Stimulated activated CD8-positive, alpha-beta memory T cell treated with anti-CD3 and anti-CD28 coated beads, Interleukin-7, amount 100 ng/mL, for 1 hour (primary cell): ENCODE measurements at places on chromosomes 2 and 18.

- no peak for DNase-seq
Measured at GRCh38 chr2:196338440-196338839, 167.1 kb upstream of the STK17B start.

DNA sequence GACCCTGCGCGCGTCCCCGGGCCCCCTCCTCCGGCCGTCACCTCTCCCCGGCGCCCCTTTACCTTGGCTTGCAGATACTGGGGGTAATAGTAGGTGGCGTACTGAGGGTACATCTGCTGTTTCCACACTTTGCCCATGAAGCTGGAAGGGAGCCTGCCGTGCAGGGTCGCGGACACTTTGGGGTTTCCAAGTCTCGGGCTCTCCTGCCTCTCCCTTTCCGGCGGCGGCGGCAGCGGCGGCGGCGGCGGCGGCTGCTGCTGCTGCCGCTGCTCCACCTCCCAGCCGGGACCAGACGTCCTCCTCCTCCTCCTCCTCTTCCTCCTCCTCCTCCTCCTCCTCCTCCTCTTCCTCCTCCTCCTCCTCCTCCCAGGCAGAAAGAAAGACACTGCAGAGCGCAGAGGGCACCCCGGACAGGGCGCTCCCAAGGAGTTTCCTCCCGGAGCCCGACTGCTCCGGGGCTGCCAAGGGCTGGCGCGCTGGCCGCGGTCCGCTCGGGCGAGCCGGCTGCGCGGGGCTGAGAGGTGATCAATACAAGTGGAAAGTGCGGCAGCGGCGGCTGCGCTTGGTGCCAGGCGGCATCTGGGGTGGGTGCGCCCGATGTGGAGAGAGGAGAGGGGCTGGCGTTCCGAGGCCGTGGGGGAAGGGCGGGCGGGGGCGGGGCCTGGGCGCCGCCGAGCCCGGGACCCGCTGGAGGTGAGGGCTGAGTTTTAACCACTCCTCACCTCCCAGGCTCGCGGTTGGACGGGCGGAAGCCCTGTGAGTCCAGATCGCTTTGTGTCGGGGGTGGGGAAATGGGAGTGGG is at the start of gene RBMS1:
RBMS1 (minus strand) TSS at position 581 of the 802 bp plus-strand sequence; CDS start at position 137, 444 bp downstream.
- no peak for DNase-seq

GRCh38 chr18:57975805-57976204 is 68.2 kb upstream of the NEDD4L start:
- no peak for DNase-seq

DNA sequence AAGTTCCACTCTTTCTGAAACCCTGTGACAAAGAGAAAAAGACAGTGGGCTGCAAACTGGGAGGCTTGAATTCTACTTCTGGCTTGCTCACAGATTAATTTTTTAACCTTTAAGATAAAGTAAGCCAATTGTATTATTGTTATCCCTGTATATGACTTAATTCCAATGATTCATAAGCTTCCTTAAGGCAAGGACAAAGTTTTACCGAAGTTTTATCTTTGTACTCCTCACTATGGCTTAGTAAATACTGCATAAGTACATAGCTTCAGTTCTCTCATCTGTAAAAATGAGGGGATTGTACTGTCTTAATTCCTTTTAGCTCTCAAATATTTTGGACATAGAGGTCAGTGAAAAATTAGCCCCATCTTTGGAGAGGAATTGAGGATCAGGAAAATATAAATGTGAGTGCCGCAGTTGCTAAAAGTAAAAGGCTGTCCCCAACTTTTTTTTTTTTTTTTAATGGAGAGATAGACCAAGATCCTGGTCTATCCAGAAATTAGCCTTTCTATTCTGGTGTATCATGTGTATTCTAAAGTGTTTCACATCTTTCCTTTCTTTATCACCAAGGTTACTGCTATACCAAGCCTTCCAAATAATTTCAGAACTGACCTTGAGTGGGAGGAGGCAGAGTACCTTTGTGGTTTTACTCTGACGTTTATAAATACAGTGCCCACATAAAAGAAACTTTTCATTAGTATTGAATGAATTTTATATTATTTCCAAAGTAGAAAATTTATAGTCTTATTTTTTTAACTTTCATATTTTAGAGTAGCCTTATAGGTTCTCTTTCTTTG is 13.3 kb downstream of the RELCH start:
- no peak for DNase-seq

GRCh38 chr18:74040459-74041332 is 106.9 kb downstream of the FBXO15 start:
- DNase-seq: peak; percentile 28

- DNase-seq: no peak
Measured at GRCh38 chr18:77220726-77221125, 28.9 kb upstream of the GALR1 start.

GRCh38 chr18:79579807-79580497 is 99.7 kb upstream of the CTDP1 start:
- no peak for DNase-seq

- DNase-seq: no peak
Measured at GRCh38 chr2:237053066-237053465, 32.6 kb upstream of the COPS8 start.

- DNase-seq: no peak
Measured at GRCh38 chr2:99509387-99509786, 19.6 kb upstream of the REV1 start.

- no peak for DNase-seq
Measured at GRCh38 chr2:164692114-164692513, 70.8 kb upstream of the GRB14 start.

DNA sequence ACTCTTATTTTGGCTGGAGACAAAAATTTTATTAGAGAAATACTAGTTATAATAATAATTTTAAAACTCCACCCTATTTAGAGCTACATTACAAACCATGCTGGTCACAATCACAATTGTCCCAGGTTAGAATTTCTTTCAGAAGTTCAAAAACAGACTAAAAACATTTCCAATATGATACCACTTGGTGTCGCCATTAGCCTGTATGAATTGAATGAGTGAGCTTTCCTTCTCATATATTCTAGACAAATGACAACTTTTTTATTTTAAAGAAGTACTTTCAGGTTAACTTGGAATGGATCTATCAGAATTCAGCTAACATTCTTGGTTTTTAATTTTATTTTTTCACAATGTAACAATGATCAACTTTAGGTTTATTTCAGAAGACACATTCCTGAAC is 48.0 kb downstream of the SERPINB8 start:
- no peak for DNase-seq

DNA sequence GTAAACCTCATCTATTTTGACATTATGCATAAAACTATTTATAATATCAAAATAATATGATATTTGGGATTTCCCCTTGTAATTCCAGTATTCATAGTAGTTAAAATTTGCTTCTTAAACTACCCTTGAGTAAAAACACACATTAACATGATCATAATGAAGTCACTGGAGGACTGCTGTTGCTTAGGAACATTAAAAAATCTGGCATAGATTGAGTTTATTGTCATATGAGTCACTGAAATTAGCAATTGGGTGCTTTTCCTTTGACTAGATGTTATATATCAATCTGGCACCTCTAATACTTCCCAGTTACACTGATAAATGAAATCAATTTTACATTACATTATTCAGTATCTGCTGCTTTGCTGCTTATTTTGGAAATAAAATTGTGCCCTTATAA is 57.0 kb upstream of the ZC3H15 start:
- DNase-seq: no peak

DNA sequence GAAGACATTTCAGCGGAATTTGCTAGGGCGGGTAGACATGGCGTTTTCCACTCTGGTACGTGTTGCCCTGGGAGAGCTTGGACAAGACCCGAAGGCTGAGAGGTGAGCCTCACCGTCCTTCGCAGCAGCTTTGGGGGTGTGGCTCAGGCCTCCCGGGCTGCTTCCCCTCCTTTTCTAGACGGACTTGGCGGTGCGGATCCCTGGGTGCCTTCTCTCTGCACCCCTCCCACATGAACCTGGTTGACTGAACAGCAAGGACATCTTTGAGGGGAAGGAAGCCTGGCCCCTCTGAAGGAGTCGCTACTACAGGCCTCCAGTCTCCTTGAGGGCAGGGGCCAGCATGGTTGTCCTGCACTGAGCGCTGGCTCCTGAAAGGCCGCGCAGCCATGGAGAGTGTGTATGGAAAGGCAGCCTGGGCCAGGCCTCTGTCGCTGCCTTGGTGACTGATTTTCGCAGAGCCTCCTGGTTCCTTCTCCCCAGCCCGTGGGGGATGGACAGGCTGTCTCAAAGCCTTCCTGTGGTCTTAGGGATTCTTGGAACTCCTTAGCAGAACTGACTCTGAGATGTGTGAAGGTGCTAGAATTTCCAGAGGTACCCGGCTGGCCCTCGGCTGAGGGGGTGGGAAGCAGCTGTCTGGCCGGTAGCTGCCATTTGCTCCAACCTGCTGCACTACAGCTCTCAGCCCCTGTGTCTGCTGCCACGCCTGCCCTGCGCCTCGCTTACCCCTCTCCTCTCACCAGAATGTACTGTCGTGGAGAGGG is 9.9 kb downstream of the CNNM4 start:
- DNase-seq: no peak

DNA sequence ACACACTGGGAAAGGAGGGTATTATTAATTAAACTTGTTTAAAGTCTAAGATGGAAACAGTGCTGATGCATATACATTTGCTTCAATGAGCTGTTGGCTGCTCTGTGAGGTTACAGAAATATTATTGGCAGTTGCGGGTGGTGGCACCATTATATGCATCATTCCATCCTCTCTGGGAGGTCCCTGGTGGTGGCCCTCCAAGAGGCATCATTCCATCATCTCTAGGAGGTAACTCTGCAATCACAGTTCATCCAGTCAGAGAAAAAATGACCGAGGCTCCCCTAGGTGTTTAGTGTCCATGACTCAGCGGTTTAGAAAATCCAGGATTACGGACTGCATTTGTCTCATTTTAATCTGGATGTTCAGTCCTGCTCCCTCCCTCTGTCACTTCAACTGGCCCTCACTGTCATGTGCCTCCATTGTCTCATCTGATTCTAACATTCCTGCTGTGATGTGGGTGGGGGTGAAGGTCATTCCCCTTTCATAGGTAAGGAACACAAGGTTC is 15.4 kb downstream of the AFF3 start:
- DNase-seq: no peak

DNA sequence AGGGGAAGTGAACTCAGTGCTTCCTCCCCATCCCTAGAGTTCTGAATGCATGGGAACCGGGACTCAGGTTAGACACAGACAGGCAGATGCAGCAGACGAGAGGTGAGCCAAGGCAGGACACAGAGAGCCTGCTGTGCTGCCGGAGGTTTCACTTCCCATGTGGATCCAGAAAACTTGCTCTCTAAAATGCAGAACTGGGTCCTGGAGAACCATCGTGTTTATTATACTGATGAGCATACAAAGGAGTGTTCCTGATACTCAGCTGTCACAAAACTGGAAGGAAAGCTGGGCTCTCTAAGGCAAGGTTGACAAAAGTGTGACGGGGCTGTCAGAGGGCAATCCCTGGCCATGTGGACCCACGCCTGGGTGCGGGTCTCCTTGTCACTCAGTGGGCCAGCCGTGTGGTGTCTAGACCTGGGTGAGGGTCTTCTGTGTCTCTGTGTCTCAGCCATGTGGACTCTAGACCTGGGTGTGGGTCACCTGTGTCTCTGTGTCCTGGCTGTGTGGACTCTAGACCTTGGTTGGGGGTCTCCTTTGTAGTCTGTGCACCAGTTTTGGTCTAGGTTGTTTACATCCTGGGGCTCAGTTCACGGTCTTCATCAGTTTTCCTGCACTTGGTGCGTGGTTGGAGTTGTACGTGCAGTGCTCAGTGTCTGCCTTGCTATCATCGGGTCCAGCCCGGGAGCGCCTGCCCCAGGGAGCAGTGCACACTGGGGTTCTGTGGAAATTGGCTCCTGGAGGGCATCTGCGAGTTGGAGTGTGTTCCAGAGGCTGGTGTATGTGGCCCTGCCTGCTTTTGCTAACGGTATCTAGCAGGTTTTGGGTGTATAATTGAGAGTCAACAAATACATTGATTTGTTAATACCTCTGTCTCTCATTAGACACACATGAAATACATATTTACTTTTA is 141.1 kb downstream of the ATP9B start:
- no peak for DNase-seq

GRCh38 chr2:75321599-75321922 is 122.2 kb upstream of the TACR1 start:
- no peak for DNase-seq

GRCh38 chr2:27186613-27187345 is 25.1 kb upstream of the ATRAID start:
- no peak for DNase-seq

DNA sequence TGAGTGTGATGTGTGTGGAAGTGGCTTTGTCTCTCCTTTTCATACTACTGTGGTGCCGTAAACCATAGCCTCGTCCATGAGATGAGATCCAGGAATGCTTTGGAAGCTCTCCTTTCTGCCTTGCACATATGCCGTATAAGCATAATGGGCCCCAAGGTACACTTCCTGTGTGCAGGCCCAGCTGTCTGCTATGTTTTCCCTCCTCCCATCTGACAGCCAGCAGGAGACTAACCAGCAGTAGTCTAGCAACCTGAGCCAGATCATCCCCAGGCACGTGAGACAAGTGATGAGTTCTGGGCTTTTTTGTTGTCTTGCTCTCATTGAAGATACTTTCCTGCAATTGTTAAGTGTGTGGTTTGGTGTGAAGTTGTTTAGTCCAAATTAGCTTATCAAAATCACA is 555.5 kb upstream of the LRRTM4 start:
- DNase-seq: no peak

DNA sequence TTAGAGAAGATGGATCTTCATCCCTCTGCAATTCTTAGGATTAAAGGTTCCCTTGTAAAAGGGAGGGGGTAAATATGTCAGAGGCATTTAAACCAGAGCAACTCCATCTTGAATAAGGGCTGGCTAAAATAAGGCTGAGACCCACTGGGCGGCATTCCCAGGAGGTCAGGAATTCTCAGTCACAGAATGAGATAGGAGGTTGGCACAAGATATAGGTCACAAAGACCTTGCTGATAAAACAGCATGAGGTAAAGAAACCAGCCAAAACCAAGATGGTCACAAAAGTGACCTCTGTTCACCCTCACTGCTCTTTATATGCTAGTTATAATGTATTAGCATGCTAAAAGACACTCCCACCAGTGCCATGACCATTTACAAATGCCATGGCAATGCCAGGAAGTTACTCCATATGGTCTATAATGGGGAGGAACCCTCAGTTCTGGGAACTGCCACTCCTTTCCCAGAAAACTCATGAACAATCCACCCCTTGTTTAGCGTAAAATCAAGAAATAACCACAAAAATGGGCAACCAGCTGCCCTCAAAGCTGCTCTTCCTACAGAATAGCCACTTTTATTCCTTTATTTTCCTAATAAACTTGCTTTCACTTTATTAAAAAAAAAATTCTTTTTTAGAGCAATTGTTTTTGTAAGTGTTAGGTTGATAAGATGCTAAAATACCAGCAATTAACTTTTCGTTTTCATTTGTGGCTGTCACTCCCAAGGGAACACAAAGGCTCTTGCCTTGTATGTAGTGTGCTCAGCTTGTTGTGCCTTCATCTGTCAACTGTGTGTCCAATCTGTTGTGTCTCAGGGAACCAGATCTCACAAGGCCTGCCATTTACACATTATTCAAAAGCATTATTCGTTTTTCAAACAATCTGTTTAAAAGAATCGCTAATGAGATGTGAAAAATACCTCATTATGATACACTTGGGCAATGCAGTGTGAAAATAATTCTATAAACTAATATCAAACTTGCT is 205.2 kb upstream of the RGPD4 start:
- no peak for DNase-seq

GRCh38 chr2:45459860-45460259 is 151.2 kb downstream of the SRBD1 start:
- DNase-seq: no peak

- no peak for DNase-seq
Measured at GRCh38 chr2:20539133-20539719, 92.4 kb downstream of the RHOB start.
